ENCODE measurements at places on chromosomes 7 and 10.

DNA sequence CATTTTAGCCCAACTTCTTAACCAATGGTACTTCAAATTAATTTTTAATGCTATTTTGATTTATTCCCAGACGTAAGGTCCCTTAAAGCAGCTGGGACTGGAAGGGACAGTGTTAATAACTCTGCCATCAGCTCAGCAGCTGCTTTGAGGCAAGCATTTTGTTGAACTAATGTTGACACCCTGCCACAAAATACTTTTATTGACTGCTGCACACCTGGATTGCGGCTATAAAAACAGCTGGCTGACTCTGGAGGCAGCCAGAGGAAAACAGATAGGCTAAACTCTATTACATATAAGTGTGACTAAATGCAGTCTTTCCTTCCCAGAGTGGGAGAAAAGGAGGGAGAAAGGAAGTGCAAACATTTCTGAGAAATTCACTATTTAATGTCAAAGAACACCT is 77.6 kb downstream of the ETV1 start:
- no peak for DNase-seq

- no peak for DNase-seq
These were observed 118.0 kb upstream of the KMT2C start for GRCh38 chr7:152553671-152554317.

DNA sequence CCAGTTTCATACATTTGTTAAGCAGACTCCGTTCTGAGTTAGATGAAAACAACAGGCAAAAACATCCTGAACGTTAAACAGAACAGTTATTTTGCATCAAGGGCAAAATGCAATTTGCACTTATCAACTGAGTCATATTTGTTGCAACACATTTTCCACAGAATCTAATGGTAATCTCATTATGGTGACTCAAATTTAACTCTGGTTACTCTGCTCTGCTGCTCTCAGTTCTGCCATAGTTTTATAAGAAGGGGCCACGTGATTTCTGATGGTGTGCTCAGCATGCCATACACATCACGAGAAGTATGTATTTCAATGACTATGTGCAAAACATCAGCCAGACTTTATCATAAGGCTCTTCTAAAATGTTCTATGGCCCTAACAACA is 148.8 kb downstream of the CHCHD3 start:
- no peak for DNase-seq

- no peak for DNase-seq
These were observed 108.5 kb upstream of the ANLN start for GRCh38 chr7:36280840-36281812.

DNA sequence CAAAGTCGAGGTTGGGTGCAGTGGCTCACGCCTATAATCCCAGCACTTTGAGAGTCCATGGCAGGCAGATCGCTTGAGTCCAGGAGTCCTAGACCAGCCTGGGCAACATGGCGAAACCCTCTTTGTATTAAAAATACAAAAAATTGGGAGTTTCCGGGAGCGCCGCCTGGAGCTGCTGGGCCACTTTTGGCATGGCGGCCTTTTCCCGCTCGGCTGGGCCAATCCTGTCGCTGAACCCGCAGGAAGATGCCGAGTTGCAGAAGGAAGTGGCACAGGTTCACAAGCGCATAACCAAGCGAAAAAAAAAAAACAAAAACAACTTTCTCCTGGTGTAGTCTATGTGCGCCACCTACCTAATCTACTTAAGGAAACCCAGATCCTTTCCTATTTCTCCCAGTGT is 30.9 kb upstream of the MTPAP start:
- no peak for DNase-seq

DNA sequence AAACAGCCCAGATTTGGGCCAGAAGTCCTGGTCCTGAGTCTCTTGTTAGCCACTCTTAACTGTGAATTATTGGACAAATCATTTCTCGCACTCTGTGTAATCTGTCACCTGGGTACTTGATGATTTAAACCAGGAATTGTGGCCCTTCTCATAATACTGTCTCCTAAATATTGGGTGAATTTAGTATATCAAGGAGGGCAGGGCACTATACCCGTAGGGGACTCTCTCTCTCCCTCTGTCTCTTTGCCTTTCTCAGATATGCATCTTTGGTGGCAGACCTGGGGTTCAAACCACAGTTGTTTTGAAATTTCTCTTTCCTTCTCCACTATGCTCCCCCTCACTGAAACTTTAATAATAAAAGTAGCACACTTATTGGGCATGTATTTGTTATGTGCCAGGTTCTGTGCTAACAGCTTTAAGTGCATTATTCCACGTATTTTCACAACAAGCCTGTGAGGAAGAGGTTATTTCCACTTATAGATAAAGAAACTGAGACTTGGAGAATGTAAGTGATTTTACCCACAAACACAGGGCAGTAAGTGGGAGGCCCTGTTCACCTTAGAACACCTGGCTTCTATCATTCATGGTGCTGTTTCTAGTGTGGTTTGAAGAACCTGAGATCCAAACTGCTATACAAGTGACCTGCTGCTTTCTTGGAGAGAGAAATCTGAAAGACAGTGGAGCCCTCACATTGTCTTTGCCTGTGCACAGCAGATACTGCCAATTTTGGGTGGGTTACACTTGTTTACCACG is 11.8 kb downstream of the FAS start:
- no peak for DNase-seq

GRCh38 chr7:154915600-154915999 is 87.3 kb downstream of the PAXIP1 start:
- no peak for DNase-seq

DNA sequence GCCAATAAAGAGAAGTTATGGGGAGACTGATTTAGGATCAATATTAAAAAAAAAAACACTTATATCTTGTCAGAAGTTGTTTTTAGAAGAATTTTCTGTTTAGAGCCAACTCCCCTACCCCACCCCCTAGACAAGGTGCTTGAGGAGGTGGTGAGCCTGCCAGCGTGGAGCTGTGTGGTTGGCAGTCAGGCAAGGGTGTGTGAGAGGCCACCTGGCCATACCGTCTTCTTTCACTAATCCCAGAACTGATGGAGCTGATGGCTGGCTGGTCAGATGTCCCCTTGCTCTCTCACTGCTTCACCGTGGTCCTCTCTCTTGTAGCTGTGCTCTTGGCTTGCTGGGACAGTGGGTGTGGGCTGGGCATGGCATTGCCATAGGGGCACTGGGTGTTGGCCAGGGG is 34.3 kb downstream of the NACAD start:
- no peak for DNase-seq

DNA sequence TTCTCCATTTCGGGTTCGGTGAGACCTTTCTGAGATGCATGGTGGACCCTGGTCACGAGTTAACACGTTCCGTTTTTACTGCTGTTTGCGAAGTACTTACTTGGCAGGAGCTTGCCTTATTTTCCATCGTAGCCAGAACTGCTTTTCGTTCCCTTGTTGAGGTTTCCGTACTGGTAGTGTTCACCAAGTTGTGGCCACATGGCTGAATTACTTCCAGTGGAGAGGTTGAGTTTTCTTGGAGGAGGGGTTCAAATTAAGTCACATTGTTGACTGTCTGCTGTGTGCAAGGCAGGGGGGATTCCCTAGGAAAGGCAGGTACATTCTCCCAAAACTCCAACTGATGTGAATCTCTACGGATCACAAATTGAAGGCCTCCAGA is 4.0 kb downstream of the MXI1 start:
- no peak for DNase-seq

- DNase-seq, result peak; percentile 43
These were observed 35.5 kb upstream of the WASL start for GRCh38 chr7:123784263-123784662.

GRCh38 chr10:239109-239508 is 103.9 kb downstream of the ZMYND11 start:
- DNase-seq, result no peak

GRCh38 chr7:31059551-31059950 is 7.4 kb downstream of the ADCYAP1R1 start:
- no peak for DNase-seq

GRCh38 chr7:2288503-2288902 is 25.7 kb downstream of the SNX8 start:
- no peak for DNase-seq

DNA sequence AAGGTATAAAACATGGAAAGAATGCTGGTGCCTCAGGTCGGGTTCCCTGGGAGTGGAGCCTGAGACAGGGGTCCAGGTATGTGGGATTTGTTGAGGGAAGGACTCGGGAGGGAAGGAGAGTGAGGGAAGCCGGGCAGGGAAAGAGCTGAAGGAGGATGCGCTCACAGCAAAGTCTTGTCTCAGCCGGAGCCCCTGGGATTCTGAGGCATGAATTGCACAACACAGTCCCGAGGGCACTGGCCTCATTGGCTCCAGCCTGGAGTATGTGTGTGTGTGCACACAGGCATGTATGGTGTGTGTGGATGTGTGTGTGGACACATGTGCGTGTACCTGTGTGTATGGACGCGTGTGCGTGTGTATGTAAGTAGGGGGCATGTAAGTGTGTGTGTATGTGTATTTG is 87.4 kb downstream of the WDFY4 start:
- DNase-seq, result no peak

DNA sequence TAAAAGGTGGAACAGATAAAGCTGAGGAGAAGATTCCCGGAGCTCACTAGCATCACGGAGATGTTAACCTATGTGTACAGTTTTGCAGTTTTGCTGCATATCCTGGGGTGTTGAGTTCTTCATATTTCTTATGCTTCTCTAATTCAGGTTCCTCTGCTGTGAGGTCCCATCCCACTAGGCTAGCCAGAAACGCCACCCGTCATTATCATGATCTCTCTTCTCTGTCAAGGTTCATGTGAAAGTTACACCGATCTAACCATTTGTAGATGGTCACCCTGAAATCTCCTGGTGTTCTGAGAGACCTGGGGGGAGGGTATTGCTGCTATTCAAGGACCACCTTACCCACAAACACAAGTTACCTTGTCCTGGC is 136.3 kb downstream of the CCDC71L start:
- DNase-seq, result no peak

GRCh38 chr7:138502023-138502767 is 42.1 kb downstream of the TRIM24 start:
- no peak for DNase-seq

All from left kidney (tissue), 8 donors.